ENCODE measurements at places on chromosomes 11 and 22. TPM values are rescaled to one million over a fixed set of nuclear protein-coding genes. Genes with fewer than 3 reads are reported as not detected.

Gene TMEM45B
- 16.1 TPM for total RNA-seq

Gene LTBP3
- 42.3 TPM for total RNA-seq

Gene OR5A1
- not detected for total RNA-seq

Gene OR52I2
- not detected for total RNA-seq

Gene BEST1
- 0.63 TPM for total RNA-seq

Gene PRCP
- 41.4 TPM for total RNA-seq

Gene REXO2
- total RNA-seq, result 23.6 TPM

Gene OR2D2
- total RNA-seq, result not detected

DNA sequence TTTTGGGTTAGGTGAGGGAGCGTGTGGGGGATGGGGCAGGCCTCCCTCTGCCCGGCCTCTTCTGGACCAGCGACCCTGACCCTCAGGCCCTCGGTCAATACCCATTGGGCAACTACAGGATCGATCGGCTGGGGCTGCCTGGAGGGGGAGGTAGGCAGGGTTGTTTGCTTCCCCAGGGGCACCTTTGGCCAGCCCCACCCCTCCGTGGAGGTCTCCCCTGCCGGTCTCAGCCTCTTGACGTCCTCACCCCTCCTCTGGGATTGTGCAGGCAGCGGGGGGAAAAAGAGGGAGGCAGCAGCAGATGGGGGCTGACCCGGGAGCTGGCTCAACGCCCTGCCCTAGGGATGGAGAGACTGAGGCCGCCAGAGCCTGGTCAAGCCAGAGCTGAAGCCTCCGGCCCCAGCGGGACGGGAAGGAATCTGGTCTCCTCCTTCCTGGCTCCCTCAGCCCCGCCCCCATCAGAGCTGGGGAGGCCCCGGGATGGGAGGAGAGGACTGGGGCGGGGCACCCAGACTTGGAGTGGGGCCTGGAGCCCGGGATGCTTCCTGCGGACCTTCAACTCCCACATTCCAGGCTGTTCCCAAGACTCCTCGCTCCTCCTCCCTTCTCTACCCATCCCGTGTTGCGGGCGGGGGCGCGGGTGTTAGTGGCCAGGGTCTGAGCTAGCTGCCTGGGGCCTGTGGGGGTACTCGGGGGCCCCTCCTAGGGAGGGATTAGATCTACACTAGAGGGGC lies 14.4 kb upstream of the CDC42EP1 start:
- peak; percentile 96 for DNase-seq

GRCh38 chr22:27993201-27993635 lies 74.2 kb upstream of the PITPNB start:
- peak; percentile 41 for DNase-seq

- DNase-seq, result peak; percentile 85
These were observed 5.3 kb downstream of the IFITM10 start for GRCh38 chr11:1744891-1745700.

GRCh38 chr11:40202589-40203270 lies 1256.7 kb downstream of the LRRC4C start:
- DNase-seq, result no peak

DNA sequence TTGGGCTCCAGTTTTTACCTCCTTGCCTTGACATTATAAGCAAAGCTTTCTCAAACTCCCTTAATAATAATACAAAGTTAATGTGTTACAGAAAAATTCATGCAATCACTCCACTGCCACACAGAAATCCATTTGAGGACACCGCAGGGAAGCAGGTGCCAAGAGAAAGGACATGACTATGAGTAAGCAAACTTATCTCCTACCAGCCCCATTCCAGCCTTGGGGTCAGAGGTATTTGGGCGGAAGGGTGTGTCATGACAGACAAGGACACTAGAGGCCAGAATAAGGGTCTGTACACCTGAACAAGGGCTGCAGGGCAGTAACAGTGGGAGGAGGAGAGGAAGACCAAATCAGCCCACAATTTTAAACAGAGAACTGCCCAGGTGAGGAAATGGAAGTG lies 5.9 kb downstream of the GNG3 start:
- DNase-seq, result peak; percentile 85

DNA sequence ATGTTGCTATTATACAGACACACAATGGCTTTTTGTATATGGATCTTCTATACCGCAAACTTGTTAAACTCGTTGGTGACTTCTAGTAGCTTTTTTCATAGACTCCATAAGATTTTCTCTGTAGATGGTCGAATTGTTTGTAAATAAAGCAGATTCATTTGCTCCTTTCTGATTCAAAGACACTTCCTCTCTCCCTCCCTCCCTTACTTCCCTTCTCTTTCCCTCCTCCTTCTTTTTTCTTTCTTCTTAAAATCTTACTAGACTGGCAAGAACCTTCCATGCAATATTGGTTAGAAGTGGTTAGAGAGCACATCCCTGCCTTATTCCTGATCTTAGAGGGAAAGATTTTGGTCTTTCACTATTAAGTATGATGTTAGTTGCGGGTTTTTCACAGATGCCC lies 36.4 kb downstream of the MYEOV start:
- no peak for DNase-seq

DNA sequence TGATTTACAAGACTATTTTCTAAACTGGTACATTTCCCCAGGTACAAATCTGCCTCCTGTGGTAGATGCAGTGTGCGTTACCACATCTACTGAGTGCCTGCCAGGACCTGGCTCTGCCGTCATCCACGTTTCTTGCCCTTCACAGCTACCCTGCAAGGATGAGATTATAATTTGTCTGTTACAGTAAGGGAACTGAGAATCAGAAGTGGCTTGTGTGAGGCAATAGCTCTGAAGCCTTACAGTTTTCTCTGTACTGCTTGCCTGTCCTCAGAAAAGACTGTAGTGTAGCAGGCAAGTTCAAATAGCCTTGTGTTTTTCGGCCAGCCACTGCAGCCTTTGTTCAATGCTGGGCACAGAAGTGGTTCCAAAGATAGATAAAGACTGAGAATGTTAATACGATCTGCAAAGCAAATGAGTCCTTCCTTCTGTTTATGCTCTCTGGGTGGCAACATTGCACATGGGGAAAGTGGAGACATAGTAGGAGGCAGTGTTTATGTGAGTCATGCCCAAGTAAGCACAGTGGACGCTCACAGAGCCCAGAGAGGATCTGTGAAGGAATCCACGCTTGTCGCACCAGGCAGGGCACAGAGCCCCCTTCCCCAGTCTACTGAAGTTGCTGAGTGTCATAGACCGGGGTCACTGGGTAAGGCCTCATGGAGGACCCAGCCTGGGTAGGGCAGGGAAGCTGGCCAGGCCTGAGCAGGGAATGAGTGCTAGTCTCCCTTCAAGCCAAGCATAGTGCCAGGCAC lies 49.1 kb downstream of the MICAL2 start:
- DNase-seq, result no peak

- DNase-seq, result no peak
These were observed 19.8 kb downstream of the LUZP2 start for GRCh38 chr11:24516638-24517037.

DNA sequence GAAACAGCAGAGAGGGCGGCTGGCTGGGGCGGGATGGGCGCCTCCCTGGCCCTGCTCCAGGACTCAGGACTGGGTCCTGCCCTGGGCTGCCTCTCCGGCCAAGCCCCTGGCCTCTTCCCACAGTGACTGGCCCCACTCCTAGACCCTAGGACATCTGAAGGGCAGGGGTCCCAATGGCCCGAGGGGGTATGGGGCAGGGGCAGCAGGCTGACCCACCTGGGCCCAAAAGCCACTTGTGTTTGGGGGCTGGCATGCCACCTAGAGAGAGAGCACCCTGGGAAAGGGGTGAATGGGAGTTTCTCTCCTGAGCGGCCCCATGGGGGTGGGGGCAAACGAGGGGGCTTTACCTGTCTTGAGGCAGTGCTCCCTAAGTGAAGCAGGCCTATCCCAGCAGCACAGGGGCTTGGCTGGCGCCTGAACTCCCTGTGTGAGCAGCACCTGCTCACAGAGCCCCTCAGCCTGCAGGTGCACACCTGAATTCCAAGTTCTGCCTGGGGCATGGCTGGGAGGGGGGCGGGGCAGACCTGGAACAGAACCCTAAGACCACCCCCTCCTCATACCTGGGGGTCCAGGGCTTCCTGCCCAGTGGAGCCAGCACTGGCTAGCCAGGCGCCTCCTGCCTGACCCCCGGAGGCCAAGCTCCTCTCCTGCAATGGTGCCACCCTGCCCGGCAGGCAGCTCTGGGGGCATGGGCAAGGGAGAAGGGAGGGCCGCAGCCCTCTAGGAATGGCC lies 16.9 kb downstream of the DUSP8 start:
- DNase-seq, result no peak

GRCh38 chr11:60056349-60056969 lies at the start of gene MS4A3:
TSS of gene MS4A3 (plus strand) at chr11:60056665. CDS start at chr11:60061161, 4,496 bp downstream.
- DNase-seq, result no peak

GRCh38 chr11:95076416-95076815 lies 9.7 kb downstream of the SRSF8 start:
- no peak for DNase-seq

DNA sequence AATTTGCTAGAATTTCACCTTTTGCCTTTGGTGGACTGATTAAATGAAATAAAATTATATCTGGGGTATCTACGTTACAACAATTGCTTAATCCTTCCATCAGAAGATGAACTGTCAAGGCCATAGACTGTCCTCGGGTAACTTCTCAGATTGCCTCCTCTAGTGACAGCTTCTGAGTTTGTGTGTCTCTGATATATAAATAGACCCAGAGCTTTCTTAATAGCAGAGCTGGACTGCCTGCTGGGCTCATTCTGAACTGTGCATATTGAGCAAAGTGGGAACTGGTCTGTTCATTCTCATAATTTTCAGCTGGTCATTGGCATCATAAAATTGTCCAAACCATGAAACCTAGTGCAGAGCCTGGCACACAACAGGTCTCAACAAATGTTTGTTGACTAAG lies 99.1 kb upstream of the GRAMD1B start:
- DNase-seq, result no peak
